ENCODE measurements at places on chromosomes 16 and 17.
A peak's percentile ranks its signal among the peaks of the same experiment; 100 is the strongest.

- no peak for DNase-seq
Observed at GRCh38 chr17:42675965-42676423, 800 bp downstream of the PLEKHH3 start.

GRCh38 chr16:22077700-22078313, 14.5 kb upstream of the VWA3A start:
- DNase-seq: peak; percentile 58

DNA sequence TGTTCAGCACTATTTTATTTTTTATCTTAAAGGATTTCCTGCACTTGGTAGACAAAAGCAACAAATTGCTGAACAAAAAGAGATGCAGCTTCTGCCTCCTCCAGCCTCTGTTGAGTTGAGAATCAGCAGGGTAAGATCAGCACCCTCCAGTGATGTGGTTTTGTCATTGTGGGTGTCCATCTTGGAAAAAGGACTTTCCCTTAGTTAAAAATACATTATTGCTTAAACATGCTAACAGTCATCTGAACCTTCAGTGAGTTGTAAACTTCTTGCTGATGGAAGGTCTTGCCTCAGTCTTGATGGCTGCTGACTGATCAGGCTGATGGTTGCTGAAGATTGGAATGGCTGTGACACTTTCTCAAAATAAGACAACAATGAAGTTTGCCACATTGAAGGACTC, 101.2 kb downstream of the PHKB start:
- no peak for DNase-seq

- no peak for DNase-seq
Observed at GRCh38 chr16:85286951-85287814, 174.9 kb upstream of the CIBAR2 start.
